ENCODE measurements at places on chromosomes 11 and 22.
A peak's percentile ranks its signal among the peaks of the same experiment; 100 is the strongest.

DNA sequence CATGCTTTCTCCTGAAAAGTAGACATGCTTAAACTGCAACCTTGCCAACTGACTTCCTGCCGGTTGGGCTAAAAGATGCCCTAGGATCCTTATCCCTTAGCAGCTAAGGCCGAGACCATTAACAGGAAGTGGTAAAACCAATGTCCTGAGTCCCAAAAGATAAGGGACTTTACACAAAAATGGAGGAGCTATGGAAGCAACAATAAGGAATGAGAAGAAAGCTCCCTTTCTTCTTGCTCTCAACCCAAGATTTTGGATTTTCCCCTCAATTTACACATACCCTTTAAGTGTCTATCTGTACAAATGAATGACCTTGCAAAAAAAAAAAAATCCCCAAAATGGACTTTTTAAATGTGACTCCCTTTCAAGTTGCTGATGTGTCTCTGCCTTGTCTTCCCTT is 11.1 kb downstream of the MRPL17 start:
- DNase-seq: no peak

DNA sequence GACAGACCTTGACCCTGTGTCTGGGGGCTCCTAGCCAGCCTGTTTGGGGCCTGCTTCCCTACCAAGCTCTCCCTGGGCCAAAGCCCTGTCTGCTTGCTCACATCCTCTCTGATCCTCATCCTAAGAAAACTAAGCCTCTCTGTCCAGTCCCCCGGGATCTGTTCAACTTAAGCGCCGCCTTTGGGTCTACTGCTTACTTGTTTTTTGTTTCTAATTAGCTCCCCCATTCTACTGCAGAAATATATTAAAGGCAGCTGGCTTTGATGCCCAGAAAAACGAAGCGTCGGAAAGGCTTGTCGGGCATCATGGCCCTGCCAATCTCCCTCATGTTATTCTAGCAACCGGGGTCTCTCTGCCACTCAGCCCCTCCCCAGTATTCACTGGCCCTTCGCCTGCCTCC is 3.4 kb downstream of the DSCAML1 start:
- no peak for DNase-seq

DNA sequence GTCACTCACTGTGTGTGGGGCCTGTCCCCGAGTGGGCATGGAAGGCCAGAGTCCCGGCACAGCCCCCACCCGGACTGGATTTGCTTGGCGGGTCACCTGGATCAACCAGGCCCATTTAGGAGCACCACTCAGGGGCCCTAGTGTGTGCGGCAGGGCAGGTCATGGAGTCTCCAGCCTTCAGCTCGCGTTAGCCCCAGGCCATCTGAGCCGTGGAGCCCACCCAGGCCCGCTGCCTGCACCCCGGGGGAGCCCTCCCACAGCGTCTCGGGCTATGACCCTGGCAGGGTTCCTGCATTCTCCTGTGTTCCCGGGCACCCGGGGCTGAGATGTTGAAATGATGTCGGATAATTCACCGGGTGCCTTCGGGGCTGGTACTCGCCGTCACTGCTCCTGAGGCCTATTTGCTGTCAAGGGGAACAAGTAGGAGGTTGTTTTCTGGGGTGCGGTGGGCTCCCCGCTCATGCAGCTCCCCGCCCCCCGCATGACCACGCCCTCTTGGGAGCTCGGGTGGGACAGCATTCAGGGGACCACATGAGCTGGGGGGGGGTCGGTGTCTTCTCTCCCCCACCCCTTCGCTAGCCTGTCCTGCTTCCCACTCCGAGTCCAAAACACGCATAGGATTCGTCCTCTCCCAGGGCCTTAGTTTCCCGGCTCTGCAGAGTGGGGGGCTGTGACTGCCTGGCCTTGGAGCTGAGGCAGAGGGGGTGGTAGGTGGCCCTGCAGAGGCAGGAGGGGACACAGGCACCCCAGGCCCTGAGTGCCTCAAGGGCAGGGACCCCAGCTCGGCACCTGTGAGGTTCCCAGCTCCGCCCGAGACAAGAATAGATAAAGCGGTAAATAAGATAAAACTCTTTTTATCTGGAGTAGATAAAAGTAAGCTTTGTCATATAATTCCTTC is 77.2 kb downstream of the KCNQ1 start:
- DNase-seq: peak; percentile 44

- DNase-seq: no peak
Measured at GRCh38 chr11:11980841-11981308, 27.6 kb downstream of the DKK3 start.

- no peak for DNase-seq
Measured at GRCh38 chr11:14566331-14567063, 46.3 kb upstream of the PSMA1 start.

DNA sequence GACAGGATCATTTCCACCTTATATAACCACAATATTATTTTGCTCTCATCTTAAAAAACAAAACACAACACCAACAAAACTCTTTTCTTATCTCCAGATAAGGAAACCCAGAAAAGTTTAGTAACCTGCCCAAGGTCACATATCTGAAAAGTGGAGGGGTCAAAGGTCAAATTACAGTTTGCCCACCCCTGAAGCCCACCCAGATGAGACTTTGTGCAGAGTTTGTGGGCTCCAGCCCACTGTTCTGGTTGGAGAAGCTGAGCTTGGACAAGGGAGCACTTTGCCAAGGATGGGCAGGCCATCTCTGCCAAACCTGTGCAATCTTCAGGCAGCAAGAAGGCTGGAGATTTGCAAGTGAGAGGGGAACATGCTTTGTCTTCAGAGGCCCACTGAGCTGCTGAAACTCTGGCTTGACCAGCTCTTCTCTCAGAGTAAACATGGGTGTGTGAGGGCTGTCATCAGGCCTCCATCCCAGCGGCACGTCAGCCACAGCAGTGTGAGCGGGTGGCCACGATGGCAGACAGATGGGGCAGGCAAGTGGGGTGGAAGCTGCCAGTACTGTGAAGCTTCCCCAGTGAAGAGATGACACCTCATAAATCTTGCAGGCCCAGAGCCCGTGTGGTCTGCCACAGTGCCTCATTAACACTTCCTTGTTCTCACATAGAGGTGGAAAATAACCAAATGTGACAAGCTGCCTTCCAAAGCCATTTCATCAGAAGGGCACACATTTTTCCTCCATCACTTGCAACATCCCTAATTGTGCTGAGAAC is 111.8 kb downstream of the CCDC81 start:
- DNase-seq: no peak
